ENCODE measurements at places on chromosomes 5 and 9.

DNA sequence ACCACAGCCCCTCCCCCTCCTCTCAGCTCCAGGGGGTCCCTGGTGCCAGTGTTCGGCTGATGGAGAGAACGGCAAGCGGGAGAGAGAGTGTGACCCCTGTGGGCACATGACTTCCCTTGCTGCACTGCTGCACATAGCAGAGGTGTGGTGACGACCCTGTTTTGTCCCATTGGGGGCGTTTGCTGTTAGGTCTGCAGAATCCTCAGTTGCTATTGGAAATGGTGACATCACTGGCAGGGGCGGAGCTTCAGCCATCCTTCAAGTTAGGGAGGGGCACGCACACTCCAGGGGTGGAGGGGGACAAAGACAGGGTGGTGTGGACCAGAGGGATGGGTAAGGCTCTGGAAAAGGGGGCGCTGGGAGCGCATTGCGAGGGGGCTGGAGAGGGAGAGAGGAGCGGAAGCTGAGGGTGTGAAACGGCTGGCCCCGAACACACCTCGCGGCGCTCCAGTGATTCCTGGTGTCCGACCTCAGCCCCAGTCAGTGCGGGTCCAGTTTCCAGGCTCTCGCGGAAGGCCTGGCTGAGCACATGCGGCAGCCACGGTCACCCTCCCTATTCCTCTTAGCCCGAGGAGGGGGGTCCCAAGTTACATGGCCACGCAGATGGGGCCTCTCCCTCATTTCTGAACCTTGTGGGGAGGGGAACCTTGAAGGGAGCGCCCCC, 764 bp upstream of the GRIN1 start:
- no peak for DNase-seq

- no peak for DNase-seq
Measured at GRCh38 chr9:7982907-7983306, 183.3 kb upstream of the DMAC1 start.

DNA sequence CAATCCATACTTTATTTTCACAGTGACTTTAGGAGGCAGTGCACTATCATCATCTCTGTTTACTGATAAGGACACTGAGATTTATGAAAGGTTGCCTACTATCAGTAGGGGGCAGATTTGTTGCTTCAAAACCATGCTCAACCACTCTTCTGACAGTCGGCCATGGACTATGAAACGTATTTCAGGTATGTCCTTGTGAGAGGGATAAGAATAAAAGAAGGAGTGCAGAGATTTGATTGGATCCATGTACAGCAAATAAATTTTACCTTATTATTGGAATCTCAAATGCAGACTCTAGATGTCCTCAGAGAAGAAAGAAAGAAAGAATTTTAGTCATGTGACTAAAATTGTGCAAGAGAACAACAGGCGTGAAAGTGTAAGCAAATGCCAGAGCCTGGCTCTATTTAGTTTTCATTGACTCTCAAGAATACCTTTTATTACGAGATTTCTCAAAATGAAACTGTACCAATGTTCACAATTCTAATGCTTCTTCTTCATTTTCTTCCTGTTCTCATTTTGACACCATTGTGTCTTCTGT, 296.6 kb upstream of the RASA1 start:
- DNase-seq: no peak

DNA sequence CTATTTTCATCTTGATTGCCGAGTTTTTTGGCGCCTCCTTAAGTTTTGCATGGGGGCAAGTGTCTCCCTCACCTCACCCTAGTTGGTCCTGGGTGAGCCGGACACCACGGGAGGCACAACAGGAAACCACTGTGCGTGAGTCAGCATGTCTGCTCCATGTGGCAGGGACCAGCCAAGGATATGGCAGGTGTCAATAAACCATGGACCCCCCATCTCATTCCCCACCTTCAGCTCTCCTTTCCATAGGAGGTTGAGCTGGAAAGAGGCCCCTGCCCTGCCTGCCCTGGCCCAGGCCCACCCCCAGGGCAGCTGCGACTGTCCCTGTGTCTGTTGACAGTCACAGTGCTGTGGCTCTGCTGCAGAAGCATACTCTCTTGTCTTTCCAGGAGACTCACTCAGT, 3.1 kb downstream of the SPACA9 start:
- no peak for DNase-seq

DNA sequence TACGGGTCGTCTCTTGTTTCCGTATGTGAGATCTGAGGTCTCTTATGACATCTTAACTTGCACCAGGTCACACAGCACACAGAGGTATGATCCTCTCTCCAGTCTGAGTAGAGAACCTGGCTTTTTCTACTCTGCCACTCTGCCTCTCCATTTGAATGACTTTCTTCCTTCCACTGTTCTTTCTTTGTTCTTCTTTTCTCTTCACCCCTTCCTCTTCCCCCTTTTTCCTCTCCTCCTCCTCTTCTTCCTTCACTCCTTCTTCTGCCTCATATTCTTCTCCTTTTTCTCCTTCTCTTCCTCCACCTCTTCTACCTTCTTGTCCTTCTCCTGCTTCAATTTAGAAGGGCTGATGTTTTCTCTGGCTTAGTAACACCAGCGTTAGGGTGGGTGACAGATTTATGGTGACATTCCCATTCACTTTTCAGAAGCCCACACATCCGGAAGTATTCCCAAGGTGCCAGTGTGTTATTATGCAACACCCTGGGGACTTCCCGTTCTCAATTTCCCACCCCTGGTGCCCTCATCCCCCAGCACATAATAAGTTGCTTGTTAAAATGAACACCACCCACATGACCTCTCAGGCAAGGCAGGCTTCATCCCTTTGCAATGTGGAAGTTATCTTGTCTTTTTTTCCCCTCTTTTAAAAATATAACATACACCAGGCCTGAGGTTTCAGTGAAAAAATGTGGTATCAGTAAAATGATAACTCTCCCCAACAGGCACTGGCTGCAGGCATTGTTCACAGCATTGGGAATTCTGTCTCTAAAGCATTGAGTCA, 122.0 kb downstream of the PAPPA start:
- DNase-seq: no peak

- DNase-seq: no peak
Measured at GRCh38 chr9:38431116-38431515, 6.9 kb upstream of the IGFBPL1 start.

DNA sequence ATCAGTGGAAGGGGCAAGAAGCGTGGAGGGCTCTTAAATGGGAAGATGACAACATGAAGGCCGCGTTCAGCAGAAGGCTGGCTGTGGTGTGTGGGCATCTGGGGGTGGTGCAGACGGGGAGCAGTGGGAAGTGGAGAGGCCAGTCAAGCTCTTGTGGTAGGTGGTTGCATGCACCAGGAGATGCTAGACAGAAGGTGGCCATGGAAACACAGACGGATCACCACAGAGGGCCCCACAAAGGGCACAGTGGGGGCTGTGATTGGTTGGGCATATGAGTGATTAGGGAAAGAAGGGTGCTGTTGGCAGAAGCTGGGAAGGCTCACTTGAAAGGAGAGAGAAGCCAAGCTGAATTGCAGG, 14.7 kb downstream of the MTMR12 start:
- DNase-seq: peak; percentile 31

- no peak for DNase-seq
Measured at GRCh38 chr9:106930477-106930876, 67.5 kb downstream of the ZNF462 start.

GRCh38 chr5:139760066-139761056, 35.2 kb upstream of the PSD2 start:
- DNase-seq: no peak

DNA sequence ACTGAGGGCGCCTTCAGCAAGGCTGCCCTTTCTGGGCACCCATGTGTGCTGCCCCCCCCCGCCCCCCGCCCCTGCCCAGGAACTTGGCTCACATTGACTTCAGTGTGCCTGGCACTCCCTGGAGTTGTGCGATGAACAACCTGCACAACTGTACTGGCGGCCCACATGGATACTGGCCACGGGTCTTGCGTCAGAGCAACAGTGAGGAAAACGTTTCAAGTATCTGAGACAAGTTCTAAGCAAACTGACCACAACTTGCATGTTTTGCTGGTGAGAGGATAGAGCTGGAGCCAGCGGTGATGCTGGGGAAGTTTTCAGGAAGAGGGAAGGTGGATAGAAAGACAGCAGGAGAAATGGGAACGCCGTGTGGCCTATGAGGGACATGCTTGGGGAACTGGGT, 45.4 kb downstream of the HABP4 start:
- no peak for DNase-seq

- no peak for DNase-seq
Measured at GRCh38 chr5:7781899-7782298, 69.0 kb downstream of the CFAP90 start.

GRCh38 chr5:14309199-14309598, 166.1 kb downstream of the TRIO start:
- DNase-seq: no peak

- DNase-seq: no peak
Measured at GRCh38 chr5:175166026-175166425, 278.0 kb downstream of the DRD1 start.

DNA sequence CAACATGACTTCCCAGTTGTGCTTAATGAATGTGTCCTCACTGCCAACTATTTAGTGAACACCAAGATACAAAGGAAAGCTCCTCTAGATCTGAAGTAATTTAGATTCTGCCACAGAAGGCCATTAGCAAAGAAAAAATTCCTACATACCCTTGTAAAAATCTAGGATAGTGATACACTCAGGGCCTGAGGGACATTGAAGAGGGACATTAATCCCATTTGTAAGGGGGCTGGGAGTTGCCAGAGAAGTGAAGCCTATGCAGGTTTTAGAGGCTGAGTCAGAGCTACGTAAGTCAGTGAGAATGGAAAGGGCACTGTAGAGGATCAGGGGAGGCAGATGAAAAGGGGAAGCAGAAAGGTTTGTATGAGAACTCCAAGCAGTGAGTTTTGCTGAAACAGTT, 286.9 kb upstream of the TARS1 start:
- DNase-seq: no peak

DNA sequence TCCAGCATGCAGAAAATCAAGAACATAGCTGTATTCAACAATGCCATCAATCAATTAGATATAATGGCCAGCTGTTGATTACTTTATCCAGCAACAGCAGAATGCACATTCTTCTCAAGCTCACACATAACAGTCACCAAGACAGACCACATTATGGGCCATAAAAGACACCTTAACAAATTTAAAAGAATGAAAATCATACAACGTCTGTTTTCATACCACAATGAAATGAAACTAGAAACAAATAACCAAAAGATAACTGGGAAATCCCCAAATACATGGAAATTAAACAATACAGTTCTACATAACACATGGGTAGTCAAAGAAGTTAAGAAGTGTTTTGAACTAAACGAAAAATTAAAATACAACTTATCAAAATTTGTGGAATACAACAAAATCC, 130.9 kb upstream of the GNA14 start:
- DNase-seq: no peak

DNA sequence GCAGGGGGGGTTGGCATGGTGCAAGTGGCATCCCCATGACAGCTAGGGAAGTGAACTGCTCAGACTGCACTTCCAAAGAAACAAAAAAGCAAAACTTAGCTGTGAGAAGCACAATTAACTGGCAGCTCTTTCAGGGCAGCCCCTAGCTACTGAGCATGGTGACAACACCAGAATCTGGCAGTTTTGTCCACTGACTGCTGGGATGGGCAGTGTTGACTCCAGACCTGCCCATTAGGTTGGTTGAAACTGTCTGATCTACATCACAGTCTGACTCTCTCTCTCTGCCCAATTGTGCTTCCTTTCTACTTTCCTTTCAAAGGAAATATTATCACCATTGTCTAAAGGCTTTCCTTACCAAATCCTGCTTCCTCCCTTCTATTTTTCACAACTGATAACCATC, 12.5 kb upstream of the RAD23B start:
- DNase-seq: no peak

- DNase-seq: no peak
Measured at GRCh38 chr5:155906046-155906445, 420.9 kb upstream of the SGCD start.

GRCh38 chr5:93990504-93991070, 249.2 kb upstream of the POU5F2 start:
- DNase-seq: no peak

DNA sequence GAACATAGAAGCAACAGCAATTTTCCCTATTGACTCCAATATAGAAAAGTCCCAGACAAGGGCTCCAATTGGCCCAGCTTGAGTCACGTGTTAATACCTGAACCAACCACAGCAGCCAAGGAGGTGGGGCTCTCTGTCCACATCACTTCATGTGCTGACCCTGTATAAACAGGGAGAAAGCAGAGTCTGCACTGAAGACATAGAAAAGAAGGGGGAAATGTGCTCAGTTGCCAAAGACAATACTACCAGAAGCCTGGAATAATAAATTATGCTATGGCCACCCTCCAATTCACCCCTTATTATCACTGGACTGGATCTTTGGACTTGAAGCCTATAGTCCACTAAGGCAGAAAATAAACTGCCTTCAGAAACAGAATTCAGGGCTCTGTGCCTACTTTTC, 275.4 kb downstream of the EPB41L4A start:
- DNase-seq: no peak
